ENCODE measurements at places on chromosomes 3 and 15.

GRCh38 chr15:52699457-52699856, 20.3 kb upstream of the ATOSA start:
- DNase-seq = no peak

DNA sequence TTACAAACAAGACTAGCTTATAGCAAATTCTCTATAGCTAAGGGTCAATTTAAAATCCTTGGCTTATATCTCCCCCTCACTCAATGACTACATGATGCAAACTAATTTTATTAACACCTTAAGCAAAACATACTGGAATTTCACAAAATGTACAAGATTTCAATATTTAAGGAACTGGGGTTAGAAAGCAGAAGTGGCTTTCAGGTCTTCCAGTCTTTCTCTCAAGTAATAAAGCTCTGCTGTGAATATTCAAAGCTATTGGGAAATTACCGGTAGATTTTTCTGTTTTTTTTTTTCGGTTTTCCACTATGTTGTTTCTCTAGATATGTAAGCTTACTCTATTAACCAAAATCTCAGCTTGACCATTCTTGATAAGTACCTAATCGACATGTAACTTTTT, 3.9 kb downstream of the EPM2AIP1 start:
- no peak for DNase-seq

GRCh38 chr15:90095521-90095959, 6.7 kb downstream of the IDH2 start:
- no peak for DNase-seq

DNA sequence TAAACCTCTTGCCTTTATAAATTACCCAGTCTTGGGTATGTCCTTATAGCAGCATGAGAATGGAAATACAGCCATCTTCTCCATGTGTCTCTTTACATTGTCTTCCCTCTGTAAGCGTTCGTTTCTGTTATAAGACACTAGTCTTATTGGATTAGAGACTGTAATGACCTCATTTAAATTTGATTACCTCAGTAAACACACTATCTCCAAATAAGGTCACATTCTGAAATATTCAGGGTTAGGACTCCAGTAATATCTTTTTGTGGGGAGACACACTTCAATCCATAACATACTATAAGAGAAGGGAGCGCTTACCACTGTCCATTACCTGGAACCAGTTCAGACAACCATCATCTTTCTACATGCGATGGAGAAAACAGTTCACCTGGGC, 34.3 kb upstream of the CD47 start:
- no peak for DNase-seq

DNA sequence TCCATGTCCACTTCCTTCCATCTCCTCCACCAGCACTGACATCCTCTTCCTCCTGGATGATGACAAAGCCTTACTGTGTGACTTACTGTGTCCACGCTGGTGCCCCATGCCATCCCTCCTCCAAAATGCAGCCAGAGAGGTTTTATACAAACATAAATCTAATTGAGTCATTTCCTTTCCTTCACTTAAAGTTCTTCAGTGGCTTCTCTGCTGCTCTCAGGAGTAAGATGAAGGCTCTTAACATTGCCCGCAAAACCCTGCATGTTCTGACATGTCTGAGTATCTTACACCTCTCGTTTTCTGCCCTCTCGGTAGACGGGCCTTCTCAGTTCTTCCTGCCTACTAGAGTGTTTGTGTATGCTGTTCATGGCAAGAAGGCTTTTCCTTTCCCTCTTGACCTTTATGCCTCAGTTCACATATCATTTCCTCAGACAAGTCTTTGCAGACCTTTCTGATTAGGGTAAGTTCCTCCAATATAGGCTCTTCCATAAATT, 175.5 kb downstream of the CFAP20DC start:
- no peak for DNase-seq

GRCh38 chr3:66083096-66083678, 44.5 kb upstream of the MAGI1 start:
- DNase-seq = no peak

- no peak for DNase-seq
These were observed 165.2 kb downstream of the MECOM start for GRCh38 chr3:169498336-169498735.
